ENCODE measurements at places on chromosomes 3 and 15.

DNA sequence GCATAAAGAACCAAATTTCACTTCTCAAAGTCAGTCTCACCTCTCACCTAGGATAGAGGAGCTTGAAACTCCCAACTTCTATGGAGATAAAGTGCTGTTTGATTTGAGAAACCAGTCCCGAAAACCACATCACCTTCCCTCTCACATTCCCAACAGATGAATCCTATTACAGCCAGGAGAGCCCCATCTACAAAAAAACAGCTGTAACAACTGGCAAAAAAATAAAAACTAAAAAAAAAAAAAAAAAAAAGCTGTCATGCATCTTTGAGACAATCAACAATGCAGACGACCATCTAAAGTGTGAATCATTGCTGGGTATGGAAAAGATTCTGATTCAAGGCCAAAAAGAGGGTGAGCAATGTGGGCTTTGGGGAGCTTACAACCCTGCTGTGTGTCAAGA, 23.8 kb downstream of the HOMER2 start:
- DNase-seq: no peak

DNA sequence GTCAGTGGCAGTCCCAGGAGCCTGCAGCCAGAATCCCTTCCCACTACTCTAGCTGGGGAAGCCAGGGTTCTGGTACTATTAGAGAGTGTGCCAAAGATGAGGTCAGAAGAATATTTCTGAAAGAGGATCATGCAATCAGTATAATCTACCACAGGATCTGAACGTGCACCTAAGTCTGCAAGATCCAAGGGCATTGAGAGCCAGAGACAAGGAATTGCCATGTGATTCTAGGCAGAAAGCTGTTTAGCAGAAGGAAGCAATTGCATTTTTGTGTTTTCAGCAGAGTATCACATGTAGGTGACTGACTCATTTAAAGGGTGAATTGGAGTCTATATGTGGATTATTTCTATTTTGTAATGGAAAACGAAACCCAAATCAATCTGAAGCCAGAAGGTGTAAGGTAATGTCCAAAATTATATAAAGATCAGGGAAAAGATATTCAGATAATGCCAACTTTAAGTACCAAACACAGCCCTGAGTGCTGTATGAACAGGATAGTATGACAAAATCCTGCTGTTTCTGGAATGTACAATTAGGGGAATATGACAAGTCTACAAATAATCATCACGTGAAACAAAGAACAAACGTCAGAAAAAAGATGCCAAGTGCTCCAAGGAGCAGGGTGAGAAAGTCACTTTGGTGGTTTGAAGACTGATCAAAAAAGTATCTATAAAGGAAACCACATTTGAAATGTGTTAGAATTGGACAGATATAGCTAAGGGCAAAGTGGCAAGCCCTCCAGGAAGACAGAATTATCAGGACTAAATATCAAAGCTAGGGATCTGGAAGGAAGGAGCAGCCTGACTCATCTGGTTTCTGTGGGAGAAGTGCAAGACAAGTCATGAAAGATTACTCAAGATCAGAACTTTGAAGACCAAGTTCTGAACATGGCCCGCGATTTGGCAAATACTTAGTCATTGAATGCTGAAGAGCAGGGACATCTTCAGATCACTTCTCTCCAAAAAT, 1036.6 kb downstream of the NTRK3 start:
- no peak for DNase-seq

DNA sequence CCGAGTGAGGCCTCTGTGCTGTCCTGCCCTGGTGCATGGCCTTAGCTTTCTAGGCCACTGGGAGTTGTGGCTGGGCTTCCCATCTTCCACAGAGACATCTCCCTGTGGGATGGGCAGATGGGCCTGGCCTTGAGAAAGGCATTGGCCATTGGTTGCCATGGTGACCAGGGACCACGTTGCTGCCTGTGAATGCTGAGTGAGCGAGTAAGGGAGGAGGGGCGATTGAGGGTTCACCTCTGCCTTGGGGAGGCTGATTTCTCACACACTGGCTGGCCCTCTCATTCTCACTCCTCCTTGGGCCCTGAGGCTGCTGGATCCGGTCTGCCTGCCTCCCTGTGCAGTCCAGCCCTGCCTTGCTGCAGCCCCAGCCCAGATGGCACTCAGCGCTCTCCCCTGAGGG, 26.4 kb upstream of the DOCK3 start:
- DNase-seq: no peak

GRCh38 chr3:25156626-25157025, 271.4 kb upstream of the RARB start:
- DNase-seq: no peak

- no peak for DNase-seq
Measured at GRCh38 chr3:100782906-100783305, 73.6 kb downstream of the TFG start.

GRCh38 chr15:33126559-33127290, 67.8 kb downstream of the FMN1 start:
- DNase-seq: no peak

DNA sequence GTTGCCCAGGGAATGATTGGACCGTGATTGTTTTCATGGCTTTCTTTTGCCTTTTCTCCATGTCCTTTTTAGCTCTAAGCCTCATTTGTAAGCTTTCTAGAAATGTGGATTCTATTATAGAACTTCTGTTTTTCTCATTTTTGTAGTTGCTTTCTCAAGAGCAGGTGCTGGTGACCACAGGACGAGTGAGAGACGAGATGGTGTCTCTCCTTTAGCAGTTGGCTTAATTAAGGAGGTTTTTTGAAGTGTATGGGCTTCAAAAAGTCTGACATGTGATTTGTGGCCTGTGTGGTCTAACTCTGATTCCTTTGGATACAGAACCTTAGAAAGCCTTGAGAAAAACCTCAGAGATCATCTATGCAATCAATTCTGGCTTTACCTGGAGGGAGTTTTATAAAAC, 292.8 kb downstream of the LPP start:
- DNase-seq: no peak

Measured in coronary artery (tissue), 2 donors.